ENCODE measurements at places on chromosomes 7 and 10. TPM values are rescaled to one million over a fixed set of nuclear protein-coding genes. Genes with fewer than 3 reads are reported as not detected.

CHCHD2 gene
- total RNA-seq = 295 TPM

SPDYE16 gene
- total RNA-seq = not detected

FAM131B gene
- total RNA-seq = 0.13 TPM

LMOD2 gene
- total RNA-seq = not detected

DNA sequence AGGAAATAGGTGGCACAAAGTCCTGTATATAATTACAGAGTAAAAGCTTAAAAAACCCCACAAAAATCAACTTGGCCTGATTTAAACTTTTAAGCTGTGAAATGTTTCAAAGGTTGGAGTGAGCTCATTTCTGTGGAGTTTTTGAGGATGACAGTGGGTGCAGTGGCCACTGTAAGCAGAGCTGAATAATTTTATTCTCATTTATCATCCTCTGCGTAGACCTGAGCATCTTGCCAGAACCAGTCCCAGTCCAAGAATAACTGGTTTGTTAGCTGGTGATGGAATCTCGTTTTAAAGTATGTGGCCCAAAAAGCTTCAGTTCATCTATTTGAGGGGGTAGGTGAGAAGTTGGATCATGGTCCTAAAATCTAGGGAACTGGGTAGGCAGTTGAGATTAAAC, 4.4 kb downstream of the BMPER start:
- no peak for DNase-seq

DNA sequence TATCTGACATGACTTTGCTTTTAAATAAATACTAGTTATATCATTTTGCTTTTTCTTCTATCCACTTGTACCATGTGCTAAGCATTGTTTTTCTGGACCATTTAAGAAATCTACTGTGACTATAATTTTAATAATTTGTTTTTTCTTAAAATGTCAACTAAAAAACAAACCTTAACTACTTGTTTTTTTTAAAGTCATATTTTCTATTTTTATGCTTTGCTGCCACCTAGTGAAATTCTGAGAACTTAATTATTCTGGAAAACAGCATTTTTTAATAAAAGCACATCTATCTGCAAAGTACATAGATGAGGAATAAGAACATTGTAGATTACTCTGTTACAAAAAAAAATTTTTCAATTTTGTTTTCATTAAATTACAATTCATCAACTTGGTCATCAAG, 47.4 kb downstream of the ORC5 start:
- peak; percentile 36 for DNase-seq

- no peak for DNase-seq
These were observed 308.1 kb downstream of the TFEC start for GRCh38 chr7:115722302-115722977.

DNA sequence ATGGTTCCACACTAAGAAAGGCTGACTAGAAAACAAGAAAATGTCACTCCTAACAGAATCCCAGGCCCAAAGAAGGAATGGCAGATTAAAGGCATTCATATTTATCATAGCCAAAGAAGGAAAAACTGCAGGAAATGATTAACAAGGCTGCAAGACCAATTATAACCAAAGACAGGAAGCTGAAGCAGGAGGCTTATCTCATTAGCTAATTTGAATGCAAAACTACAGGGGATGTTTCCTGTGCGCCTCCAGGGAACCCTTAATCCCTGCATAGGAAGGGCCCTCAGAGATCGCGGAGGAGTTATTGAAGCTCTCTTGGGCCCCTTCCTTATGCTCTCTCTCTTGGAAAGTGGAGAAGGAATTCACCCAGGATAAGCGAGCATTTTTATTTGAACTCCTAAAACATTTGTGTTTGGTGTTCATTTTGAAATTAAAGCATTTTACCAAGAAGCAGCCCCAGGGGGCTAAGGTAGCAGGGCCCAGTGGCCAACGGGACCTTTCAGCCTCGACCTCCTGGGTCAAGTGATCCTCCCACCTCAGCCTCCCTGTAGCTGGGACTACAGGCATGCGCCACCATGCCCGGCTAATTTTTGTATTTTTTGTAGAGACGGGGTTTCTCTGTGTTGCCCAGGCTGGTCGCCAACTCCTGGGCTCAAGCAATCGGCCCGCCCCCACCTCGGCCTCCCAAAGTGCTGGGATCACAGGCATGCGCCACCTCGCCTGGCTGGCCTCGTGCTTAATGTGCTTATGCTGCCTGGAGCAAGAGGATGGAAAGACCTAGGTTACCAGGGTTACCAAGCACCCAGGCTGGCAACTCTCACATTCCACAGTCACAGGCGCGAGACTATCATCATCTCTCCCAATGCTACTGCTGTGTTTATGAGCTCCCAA, 24.1 kb upstream of the PROSER2 start:
- DNase-seq = peak; percentile 67

DNA sequence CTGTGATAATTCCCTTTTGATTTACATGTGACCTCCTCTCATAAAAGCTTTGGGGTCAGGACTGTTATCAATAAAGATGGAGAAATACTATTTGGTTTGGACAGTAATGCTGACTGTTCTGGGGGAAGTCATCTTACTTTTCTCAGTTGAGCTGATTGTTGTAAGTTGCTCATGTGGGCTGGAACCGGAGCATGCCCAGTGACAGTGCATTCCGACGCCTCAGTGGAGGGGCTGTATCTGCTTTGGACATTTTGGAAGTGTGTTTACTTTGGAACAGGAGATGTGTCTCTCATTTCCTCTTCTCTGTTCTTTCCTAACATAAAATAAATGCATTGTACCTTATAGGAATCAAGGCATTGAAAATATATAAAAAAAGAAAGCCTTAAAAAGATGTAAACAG, 30.1 kb downstream of the RBM33 start:
- peak; percentile 69 for DNase-seq

DNA sequence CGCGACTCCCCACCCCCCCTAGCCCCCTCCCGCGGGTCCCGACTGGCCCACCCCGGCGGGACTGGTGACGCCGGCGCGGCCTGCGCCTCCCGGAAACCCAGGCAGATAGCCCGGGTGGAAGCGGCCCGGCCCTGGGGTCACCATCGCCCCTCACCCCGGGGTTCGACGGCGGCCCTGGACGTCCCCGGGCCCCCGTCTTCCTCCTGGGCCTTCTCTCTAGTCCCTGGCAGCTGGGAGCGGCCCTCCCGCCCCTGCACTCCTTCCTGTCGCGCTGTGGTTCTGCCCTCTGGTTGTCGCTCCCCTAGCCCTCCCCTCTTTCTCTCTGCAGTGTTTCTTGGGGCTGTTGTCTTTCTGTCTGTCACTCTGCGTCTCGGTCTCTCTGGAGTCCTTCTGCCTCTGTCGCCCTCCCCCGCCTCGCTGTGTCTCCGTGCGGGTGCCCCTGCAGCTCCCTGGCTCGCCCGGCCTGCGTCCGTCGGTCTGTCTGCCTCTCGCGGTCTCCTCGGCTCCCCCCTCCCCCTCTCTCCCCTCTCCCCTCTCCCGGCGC, 90.5 kb upstream of the PAX2 start:
- DNase-seq = no peak

DNA sequence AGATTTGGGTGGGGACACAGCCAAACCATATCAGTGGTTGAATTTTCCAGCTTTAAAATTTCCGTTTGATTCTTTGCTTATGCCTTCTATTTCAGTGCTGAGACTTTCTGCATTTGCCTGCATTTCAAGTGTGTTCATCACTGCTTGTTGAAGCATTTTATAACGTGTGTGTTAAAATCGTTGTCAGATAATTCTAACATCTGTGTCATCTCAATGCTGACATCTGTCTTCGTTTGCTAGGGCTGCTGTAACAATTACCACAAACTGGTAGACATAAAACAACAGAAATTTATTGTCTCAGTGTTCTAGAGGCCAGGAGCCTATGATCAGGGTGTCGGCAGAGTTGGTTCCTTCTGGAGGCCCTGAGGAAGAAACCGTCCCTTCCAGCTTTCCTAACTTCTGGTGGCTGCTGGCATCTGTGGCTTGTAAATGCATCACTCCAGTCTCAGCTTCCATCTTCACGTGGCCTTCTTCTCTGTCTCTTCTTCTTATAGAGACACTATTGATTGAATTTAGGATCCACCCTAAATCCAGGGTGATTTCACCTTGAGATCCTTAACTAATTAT, 71.1 kb upstream of the SDK1 start:
- no peak for DNase-seq

DNA sequence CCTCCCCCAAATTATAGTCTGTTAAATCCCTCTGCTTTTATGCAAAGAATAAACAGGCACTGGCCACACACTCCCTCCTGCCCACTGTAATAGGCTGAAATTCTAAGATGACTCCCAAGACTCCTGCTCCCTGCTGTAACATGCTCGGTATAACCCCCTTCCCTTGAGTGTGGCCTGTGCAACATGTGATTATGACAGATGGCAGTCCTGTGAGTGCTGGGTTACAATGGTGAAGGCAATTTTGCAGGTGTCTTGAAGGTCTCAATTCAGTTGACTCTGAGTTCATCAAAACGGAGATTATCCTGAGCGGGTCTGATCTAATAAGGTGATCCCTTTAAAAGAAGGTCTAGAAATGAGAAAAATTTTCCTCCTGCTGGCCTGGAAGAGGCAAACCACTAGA, 55.9 kb downstream of the CREB3L2 start:
- no peak for DNase-seq

DNA sequence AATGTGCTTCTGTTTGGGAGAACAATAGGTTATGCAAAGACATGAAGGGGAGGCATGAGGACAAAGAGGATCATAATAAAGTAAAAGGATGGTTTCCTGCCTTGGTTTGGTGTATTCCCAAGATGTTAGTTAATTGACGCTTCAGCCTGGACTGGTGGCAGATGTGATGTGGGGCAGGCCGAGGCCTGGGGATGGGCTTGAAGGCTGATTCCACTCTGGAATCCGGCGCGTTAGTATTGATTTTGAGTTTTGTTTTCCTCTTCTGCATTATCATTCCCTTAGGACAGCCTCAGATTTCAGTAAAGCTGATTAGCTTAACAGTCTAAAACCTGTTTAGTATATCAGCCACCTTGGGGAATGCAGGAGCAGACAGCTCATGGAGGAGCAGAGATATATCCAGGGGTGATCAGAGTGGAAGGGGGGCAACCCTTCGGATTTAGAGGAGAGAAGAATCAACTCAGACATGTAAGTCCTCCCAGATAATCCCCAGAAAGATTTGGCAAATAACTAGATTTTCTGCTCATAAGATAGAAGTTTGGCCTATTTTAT, 159.8 kb upstream of the MTPN start:
- DNase-seq = no peak

Measured in dermis microvascular lymphatic vessel endothelial cell (primary cell).